ENCODE measurements at places on chromosomes 3 and 15.

- no peak for DNase-seq
These were observed 109.7 kb downstream of the LRRK1 start for GRCh38 chr15:101028772-101029438.

DNA sequence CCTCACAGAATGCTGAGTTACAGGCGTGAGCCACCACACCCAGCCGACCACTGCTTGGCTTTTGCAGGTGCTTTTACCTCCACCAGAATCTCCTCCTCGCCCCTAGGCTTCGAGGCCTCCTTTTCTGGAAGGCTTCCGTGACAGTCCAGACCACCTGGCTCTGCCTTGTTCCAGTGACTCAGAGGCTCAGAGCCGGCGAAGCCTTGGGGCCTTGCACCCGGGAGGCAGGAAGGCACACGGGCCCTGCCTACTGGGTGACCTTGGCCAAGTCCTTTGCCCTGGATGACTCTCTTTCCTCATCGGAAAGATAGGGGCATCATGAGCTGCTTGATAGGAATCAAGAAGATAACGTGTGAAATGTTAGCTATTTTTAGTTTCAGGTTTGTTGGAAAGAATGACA is 31.3 kb upstream of the FURIN start:
- DNase-seq: no peak

- DNase-seq: no peak
These were observed 152.6 kb downstream of the DPH6 start for GRCh38 chr15:35393398-35393797.

DNA sequence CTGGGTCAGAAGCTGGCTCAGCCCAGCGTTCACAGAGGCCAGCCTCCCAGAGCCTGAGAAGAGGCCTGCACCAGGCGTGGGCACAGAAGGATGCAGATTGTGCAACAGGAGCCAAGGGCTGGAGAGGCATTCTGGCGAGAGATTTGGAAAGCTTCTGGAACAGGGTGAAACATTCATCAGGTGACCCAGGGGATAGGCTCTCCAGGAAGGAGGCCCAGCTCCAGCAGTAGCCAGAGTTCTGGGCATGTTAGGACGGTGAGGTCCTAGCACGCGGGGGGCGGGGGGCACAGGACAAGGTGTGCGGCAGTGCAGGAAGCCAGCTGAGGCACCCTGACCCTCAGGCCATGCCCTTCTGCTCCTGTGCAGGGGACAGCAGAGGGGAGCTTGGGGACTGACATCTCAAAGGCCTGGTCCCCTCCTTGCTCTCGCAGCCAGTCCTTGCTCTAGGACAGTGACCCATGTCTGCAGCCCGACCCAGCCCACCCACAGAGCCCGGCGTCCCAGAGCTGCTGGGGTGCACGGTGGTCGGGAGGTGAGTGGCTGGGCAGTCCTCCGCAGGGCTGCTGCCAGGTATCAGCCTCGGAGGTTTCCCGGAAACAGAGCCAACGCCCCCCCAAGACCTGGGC is 111.7 kb upstream of the KLF13 start:
- DNase-seq: no peak

GRCh38 chr3:40187945-40188344 is 121.6 kb upstream of the EIF1B start:
- no peak for DNase-seq

- no peak for DNase-seq
These were observed 72.8 kb upstream of the RBM5 start for GRCh38 chr3:50015918-50016317.

- no peak for DNase-seq
These were observed 84.5 kb upstream of the SETMAR start for GRCh38 chr3:4218456-4219226.

DNA sequence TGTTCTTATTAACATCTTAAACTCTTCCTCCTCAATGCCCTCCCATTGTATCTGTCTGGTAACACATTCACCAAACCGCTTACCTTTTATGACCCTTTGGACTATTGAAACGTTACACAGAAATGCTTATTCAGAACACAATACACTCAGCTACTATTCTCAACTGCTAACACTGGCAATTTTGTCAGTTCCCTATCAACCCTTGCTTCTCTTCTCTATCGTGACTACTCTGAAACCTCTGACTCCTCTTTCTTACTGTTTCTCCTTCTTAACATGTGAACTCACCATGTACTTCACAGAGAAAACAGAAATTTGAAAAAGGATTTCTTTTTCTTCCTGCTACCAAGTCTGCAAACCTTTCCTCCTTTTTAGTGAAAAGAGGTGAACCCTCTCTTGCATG is 232.9 kb upstream of the GPR149 start:
- DNase-seq: no peak

- DNase-seq: no peak
These were observed 291.2 kb downstream of the NTRK3 start for GRCh38 chr15:87965304-87965703.

- no peak for DNase-seq
These were observed 17.7 kb downstream of the AMOTL2 start for GRCh38 chr3:134356411-134357040.

GRCh38 chr3:120144267-120144666 is 50.0 kb upstream of the GSK3B start:
- no peak for DNase-seq

DNA sequence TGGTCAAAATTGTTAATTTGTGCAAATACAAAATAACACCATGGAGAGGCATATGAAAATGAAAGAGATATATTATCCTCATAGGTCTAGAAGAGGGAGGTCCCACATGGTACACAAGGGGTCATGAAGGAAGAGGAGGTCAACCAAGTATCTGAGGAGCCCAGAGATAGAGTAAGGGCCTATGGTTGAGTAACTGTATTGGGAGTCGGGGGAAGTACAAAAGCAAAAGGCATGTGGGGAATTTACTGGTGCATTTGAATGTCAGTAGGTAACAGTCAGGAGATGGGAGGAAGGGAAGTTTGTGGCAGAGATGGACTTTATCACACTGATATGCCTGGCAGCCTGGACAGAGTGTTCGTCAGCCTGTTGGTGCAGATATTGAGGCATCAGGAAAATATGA is 1113.7 kb downstream of the OTOL1 start:
- no peak for DNase-seq

- no peak for DNase-seq
These were observed 7.0 kb downstream of the IQSEC1 start for GRCh38 chr3:13066236-13066635.

GRCh38 chr3:118842147-118842863 is 192.3 kb downstream of the IGSF11 start:
- DNase-seq: no peak

Data from effector memory CD4-positive, alpha-beta T cell (primary cell).